ENCODE measurements at places on chromosomes 13 and 19.

DNA sequence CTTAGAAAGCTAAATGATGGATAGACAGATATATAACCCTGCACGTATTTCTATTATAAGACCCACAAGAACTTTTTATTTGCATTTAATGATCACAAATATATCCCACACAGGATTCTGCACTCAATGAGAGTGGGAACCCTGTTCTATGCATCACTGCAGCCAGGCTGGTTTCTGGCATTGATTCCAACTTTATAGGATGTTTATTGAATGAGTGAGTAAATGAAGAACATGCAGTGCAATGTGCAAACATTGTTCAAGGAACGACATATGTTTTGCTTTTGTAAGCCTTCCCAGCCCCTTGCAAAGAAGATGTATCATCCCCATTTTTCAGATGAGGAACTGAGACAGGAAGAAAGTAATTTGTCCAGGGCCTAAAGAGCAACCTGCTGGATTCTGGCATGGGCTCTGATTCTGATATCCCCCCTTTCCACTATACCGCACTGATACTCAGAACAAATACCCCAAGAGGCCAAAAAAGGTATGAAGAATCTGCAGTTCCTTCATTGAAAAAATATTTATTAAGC, 246.3 kb downstream of the LACC1 start:
- no peak for DNase-seq

DNA sequence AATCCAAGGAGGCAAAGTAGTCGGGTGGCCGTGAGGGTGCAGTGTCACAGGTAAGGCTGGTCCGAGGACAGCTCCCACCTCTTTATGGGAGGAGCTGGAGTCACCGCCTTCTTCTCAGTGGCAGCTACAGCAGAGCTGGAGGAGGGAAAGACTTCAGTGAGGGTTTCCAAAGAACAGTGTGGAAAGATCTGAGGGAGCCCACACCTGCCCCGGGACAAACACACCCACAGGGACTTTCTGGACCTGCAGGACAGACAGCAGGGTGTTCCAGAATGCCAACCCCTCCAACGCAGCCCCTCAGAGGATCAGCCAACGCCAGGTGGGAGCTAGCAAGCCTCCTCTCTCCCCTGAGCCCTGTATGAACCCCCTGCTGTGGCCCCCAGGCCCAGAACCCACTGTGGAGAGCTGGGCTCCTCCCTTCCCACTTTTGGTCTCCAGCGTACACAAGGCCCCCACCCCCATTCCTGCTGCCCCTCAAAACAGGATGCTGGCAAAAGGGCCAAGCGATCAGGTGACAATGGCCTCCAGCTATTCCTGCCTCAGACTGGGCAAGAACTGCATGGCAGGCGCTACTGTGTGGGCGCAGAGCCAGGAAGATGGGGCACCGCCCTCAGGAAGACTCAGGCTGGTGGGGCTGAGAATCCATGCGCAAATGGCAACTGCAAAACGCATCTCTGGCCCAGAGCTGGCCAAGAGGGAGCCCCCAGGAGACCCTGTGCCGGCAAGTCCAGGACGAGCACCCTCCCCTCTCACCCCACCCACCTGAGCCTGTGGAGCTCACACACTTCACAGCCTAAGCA, 3.5 kb upstream of the CD320 start:
- no peak for DNase-seq

DNA sequence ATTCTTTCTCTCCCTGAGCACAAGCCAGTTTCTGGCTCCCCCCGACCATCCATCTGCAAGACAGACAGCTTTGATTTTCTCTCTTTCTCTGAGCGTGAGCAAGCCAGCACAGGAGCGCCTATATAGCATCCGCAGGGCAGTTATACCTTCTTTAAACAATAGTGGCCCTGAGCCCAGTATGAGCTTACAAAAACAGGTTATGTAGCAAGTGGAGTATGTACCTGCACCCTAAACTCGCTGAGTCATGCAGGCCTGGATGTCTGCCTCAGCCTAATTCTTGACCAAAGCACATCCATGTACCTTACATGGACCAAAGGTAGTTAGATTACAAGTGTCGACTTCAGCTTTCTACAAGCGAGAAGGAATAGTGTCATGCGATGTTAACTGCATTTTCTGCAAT, 61.7 kb downstream of the RAP2A start:
- DNase-seq = peak; percentile 79

DNA sequence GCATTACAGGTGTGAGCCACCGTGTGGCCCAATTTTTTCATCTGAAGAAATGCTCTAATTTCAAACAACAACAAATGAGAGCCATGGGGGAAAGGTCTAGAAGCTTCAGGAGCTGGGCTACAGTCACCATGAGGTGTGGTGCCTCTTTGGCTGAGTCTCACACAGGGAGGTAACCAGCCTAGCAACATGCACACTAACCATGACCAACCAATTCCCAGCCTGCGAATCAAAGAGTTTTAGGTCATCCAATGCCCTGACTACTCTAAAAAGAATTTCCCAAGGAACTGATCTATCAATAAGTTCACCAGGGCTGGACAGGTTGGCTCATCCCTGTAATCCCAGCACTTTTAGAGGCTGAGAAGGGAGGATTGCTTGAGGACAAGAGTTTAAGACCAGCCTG, 29.9 kb downstream of the PBX4 start:
- no peak for DNase-seq

- DNase-seq = no peak
Observed at GRCh38 chr13:20400774-20401173, 124.9 kb downstream of the CRYL1 start.

DNA sequence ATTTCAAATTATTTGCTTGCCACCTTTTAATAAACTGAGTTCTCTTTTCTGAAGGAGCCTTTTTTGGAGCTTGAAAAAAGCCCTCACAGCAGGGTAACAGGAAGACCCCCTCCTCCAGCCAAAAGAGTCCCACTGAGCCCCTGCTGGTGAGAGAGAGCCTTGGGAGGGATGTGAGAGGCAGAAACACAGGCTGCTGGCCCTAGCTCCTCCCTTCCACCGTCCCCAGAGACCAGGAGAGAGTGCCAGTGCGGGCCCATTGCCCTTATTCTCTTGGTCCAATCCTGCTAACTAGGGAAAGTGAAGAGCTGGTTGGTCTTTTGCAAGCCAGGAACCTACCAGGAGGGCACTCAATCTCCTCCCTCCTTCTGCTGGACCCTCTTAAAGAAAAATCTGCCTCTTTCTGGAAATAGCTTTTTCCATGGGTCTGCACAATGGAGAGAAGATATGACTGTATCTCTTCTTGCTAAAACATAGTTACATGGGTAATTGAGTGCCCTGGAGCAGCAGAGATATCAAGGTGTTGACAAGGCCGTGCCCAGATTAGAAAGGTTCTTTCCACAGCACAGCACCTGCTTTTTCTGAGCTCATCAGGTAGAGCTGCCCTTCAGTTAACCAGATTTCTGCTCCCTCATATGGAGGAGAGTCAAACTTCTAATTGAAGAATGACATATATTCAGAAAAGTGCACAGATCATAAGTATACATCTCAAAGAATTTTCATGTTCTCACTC, 113.9 kb downstream of the LRCH1 start:
- DNase-seq = no peak

DNA sequence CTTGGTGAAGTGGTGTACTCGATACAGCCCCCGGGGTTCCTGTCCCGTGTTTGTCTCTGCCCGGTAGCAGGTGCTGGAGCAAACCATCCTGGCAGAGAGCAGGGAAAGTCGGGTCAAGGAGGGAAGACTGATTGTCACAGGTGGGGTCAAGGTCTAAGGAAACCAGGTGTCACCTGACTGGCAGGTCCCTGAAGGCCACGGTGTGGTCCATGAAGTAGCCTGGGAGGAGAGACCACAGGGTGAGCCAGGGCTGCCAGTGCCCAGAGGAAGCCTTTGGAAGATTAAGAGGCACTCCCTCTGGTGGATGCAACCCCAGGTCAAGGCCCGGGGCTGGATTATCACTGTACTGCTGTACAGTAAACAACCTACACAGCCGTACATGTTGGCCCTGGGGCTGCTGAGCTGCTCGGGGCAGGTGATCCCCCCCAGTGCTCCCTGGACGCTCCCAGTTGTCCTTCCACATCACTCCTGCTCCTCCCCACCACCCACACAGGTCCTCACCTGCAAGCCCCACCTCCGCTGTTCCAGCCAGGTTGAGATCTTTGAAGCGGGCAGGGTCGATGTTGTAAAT, 6.0 kb upstream of the CCER2 start:
- peak; percentile 27 for DNase-seq

DNA sequence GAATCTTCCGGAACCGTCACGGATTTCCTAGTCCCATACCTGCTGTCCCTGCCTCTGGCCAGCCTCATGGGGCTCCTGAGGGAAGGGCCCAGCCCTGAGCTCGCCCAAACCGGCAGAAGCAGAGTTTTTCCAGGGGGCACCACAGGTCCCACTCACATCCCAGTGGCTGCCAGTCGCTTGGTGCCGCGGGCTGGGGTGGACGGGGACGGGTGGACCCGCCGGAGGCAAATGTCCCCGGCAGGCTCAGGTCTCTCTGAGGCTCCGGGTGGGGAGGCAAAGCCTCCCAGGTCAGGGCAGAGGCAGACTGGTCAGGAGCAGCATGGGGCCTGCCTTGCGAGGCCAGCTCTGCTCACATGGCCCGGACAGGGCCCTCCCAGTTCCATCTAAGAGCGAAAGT, 24.8 kb downstream of the ADPRHL1 start:
- DNase-seq = no peak

- DNase-seq = peak; percentile 62
Observed at GRCh38 chr13:97506511-97506910, 72.5 kb downstream of the RAP2A start.

DNA sequence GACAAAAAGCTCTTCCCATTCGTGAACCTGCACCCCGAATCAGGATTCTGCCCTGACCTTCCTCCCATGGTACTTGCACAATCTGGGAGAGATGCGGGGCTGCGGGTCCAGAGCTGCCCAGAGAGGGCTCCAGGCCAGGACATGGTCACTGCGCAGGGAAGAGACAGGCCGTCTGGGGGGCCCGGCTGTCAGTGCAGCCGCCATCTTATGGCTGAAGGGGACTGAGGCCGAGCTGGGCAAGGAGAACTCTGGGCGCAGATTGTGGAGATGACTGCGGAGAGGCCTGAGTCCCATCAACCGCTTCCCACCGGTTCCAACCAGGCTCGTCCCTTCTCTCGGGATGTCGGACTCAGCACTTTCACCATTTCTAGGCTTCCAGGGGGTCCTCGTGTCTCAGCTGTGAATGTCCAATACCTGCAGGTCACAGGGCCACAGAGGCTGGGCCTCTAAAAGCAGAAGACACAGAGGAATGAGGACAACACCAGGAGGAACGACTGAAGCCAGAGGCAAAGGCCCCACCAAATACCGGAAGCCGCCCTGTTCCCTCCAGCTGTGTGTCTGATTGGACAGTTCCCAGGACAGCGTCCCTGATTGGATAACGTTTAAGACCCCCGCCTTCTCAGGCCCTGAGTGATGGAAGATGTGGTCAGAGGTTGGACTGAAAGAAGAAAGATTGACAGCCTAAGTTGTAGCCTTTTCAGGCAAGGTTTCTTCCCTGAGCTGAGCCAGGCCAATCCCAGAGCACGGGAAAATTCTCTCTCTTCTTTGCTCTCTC, 117.1 kb upstream of the ZNF91 start:
- DNase-seq = no peak
